ENCODE measurements at places on chromosomes 1 and 21.

GRCh38 chr21:37396855-37397254 is 30.3 kb downstream of the DYRK1A start:
- DNase-seq = no peak

DNA sequence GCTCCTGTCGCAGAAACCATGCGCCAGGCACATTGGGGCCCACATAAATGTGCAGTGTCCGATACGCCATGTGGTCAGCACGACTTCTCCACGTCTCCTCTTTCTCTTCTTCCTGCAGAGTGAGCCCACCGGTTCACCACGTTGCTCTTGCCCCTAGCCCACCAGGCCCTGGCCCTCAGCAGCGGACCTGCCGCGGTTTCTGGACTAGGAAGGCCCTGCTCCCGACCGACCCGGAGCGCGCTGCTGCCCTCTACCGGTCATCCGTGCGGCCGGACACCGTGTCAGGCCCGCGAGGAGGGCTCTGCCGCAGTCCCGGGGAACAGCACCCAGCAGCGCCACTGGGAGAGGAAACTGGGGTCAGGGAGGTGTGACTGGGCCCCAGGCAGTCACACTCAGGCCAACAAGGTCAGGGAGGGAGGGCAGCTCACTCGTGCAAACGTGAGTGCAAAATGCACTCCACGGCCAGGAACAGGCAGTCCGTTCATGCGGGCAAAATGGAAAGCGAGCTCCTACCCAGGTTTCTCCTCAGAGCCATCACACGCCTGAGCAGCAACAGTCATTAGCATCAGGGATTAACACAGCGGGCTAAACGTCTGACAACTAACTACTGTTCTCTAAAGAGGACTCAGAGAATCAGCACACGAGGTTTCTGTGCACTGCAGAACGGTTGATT is 13.7 kb downstream of the TLR5 start:
- DNase-seq = peak; percentile 92

- no peak for DNase-seq
These were observed 541.1 kb upstream of the CAMK1G start for GRCh38 chr1:209042413-209042812.

GRCh38 chr1:94120570-94120901 is 412 bp downstream of the ABCA4 start:
- DNase-seq = no peak

Data from right cardiac atrium (tissue), 5 donors.